Large intestine (tissue), 12 donors: ENCODE measurements at places on chromosomes 6 and 20. TPM values are rescaled to one million over a fixed set of nuclear protein-coding genes. Genes with fewer than 3 reads are reported as not detected.
A peak's percentile ranks its signal among the peaks of the same experiment; 100 is the strongest.

GRCh38 chr6:108916026-108916686 lies 67.9 kb downstream of the ARMC2 start:
- no peak for DNase-seq

DNA sequence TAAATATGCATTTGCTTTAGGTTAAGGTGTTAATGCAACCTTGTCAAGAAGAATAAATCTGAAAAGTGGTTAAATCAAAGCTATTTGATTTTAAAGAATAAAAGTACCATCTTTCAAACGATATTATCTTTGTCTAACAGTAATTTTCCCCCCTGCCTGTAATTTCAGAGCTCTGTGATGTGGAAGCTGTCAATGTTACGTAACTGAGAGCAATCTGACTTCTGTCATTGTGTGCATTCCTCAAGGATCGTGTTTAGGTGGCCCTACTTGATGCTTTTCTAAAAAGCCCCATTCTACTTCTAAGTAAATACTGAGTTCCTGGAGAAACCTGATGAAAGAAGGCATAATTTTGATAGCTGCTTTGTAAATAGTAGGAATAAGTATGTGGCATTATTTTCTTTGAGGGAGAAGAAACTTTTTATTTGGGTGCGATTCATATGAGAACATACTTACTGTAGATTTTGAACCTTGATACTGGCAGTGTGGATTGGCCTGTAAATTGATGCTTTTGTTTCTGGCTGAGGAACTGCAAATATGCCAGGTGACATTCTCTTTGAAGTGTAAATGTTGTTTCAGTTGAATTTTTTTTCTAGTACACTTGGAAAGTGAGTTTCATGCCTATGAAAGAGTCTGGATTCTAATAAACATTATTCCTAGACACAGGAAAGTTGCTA lies 529.6 kb upstream of the FLRT3 start:
- no peak for DNase-seq

- no peak for DNase-seq
Observed at GRCh38 chr6:100269189-100269588, 195.5 kb downstream of the SIM1 start.

DNA sequence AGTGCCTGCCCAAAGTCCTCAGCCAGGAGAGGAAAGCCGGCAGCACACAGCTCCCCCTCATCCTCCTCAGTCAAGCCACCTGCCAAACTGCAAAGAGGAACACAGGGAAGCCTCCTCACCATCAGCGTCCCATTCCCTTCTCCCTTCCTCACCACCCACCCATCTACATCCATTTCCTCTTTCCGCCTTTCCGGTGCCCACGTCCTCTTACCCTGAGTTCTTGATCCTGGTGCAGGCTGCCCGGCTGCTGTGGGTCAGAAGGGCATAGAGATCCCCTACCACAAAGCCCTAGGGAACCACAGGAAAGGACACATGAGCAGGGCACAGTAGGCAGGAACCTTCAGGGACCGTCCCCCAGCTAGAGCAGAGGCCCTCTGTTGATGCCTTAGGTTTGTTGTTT lies 6.0 kb downstream of the GNMT start:
- DNase-seq = no peak

DNA sequence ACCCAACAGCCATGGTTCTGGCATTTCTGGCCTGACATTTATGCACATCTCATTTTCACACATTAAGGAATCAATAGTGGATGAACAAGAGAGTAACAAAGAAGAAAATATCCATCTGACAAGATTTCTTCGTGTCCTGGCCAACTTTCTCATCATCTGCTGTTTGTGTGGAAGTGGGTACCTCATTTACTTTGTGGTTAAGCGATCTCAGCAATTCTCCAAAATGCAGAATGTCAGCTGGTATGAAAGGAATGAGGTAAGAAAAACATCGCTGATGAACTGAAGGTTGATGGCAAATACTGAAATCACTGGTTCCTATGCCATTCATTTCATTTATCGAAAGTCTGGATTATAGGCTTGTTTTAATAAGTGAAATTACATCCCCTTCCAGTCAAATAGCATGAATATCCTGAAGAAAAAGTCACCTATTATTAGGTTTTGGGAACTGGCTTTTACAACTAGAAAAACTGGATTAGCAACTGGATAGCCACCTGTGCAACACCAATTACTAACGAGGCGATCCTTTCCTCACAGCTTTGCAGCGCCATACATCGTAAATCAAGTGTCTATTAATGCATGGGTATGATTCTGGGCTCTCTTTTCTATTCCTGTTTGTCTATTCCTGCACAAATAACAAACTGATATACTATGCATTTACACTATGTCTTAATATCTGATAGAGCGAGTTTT lies 50.2 kb upstream of the NOP56 start:
- no peak for DNase-seq

- DNase-seq = no peak
Observed at GRCh38 chr6:147310521-147310920, 106.3 kb downstream of the STXBP5 start.

DNA sequence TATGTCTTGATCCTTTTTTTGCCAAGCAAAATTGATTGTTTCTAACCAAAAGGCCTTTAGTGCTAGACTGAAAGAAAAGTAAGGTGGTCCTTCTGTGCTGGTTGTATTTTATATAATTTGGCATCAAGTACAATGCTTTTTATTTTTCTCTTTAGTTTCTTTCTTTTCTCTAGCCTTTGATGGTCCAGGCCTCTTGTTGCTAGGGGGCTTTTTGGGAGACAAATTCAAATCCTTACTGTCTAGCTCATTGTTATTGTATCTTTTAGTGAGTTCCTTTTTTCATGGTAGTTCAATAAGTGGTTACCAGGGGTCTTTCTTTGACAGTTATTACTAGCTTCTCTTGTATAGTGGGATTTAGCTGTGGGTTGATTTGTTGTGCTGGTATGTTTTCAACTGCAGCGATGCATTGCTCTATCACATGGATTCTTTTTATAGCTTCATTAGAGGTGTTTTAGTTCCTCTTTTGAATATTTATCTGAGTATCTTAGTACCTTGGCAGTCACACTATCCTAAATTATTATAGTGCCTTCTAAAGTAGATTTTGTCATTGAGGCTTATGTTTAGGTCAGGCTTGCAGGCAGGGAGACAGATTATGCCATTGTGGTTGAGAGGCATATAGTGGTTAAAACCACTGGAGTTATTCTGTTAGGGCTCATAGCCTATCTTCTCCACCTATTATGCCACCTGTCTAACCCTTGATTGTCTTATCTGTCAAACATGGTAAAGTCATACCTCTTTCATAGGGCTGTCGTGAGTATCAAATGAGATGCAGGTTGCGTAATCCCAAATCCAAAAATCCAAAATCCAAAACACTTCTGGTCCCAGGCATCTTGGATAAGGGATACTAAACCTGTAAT lies 49.5 kb downstream of the KCNS1 start:
- no peak for DNase-seq

GRCh38 chr6:32369660-32370059 lies 2.0 kb downstream of the TSBP1 start:
- DNase-seq = no peak

DNA sequence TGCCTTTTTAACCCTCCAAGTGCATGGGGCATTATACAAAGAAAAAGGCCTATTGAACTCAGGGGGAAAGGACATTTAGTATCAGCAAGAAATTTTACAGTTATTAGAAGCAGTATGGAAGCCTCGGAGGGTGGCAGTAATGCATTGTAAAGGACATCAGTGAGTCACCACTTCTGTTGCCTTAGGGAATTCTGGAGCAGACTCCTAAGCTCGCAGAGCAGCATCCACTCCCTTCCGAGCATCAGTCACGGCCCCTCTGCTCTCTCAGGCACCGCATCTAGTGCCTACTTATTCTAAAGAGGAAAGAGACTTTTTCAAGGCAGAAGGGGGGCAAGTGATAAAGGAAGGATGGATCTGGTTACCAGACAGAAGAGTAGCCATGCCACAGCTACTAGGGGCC lies 296.5 kb downstream of the RNGTT start:
- no peak for DNase-seq

GRCh38 chr6:149923327-149923986 lies 536 bp upstream of the RAET1G start:
- no peak for DNase-seq

DNA sequence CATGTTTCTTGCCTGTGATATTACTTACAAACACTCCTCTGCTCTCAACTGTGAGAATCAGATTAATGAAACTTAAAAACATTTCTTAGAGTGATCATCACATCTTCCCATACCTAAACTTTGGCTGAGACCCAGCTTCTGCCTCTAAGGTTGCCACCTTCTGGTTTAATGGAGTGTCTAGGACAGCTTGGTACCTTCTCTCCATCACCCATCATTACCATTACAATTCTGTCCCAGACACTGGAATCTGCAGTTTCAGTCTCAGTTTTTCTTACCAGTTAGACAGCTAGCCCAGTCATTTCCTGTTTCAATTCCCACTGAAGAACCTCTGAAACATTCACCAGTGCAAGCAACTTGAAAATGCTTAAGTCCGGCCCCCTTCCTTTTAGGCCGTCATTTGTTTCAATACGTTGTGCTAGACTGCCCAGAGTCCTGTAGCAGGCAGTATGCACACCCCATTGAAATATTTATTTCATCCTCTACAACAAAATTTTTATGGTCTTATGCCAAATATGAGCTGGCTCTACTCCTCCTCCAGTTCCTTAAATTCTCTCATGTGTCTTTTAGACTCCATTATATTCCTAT lies 107.0 kb upstream of the FOXO3 start:
- DNase-seq = peak; percentile 49

DNA sequence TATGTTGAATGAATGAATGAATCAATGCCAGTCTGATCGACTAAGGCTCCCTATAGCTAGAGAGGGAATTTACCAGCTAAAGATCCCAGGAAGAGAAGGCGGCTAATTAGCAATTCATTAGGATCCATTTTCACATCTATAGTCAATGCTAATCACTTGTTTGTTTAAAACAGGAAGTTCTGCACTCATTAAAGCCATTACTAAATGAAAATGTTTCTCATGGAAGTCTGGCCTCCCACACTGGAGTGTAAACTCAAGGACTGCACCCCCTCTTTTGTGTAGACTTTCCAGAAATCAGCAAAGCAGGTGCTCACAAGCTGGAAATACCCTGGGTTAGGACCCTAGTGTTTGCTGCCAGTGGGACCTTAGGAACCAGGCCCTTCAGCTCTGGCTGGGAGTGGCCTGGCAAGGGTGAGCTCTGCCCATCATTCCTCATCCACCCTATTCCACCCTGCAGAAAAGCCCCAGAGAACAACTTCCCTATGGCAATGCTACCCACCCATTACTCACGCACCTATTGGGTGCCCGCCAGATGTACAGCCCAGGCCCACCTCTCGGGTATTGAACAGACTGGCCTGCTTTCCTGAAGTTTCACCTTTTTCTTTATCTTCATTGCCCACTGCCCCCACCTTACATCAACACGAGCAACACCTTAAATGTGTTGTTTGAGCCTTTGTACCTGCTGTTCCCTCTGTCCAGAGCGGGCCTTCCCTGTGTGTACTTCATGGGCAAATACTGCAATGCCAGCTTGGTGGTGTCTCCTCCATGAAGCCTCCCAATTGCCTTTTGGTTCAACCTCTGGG lies 60.8 kb downstream of the TTI1 start:
- no peak for DNase-seq

DNA sequence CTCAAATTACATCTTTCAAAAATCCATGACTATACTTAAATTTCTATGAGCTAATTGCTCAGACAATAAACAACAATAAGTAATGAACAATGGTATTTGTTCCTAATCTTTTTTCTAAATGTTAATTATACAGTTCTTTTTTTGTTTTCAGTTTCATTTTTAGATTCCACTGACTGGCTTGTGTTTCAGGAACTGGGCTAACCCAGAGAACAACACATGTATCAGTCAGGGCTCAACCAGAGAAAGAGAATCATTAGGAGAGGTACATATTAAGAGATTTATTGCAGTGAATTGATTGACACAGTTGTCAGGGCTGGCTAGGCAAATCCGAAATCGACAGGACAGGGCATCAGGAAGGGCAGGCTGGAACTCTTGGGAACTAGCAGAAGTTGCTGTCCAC lies 182.8 kb downstream of the GRM1 start:
- DNase-seq = no peak

DNA sequence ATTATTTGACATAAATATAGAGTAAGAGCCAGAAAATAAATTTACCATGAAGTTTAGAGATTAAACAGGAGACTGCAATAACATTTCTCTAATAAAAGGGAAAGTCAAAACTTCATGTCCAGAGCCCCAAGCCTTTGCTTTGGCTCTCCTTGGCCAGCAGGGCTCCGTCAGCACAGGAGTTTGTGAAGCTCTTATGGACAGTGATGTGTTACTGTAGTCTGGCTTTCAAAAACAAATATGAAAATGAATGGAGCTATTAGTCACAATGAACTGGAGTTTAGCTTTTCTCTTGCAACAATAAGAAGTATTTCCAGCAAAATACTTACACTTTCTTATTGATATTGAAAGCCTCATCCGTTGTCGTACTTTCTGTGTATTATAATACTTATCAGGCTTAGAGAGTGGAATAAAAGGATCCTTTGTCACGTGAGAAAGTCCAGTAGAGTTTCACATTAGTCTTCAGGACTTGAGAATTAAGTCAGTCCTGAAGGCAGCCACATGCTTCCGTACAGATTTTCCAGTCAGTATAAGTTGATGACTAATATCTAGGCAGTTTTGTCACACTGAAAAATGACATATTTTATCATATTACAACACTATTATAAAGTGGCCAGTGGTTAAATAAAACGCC lies 117.0 kb upstream of the PRL start:
- DNase-seq = no peak

DNA sequence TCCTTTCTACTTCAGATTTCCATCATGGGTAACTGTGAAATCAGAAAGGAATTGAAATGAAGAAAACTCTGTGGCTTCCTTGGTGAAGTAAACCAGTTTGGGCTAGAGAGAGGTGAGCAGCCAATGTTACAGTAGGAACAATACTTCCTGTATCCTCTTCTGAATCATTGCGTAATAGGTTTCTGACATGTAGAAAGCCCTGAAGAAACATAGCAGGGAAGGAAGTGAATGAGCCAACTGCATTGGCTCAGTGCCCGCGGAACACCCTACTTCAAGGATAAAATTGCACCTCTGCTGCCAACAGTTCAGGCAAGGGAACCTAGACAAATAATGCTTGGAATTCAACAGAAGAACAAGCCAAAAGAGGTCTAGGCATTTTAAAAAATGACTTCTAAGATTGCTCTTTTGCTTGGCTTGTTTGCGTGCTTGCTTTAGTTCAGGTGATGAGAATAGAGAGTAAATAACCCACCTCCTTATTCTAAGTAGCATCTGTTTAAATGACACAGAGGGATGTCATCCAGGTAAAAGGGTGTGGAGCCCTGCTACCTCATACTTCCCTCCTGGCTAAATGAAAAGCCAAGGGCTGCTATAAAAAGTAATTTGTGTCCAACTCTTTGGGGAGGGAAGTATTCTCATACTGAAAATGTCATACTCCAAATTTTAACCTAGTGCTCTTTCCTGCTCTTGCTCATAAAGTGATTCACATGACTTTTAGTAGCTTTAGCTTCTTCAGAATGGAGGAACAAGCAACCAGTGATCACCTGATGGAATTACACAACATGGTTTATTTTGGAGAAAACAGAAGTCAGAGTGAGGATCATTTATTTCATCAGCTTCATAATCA lies 30.0 kb upstream of the AKIRIN2 start:
- DNase-seq = peak; percentile 73

- DNase-seq = no peak
Observed at GRCh38 chr20:5090191-5090590, 29.6 kb downstream of the PCNA start.

Gene ESF1
- polyA plus RNA-seq = 20.0 TPM

Gene IL22RA2
- 0.16 TPM for polyA plus RNA-seq

Gene BRPF3
- polyA plus RNA-seq = 52.3 TPM

Gene HRH3
- 0.33 TPM for polyA plus RNA-seq

Gene FAM209A
- polyA plus RNA-seq = 0.21 TPM
